Left kidney (tissue), 8 donors: ENCODE measurements at places on chromosomes 5 and 9. TPM values are rescaled to one million over a fixed set of nuclear protein-coding genes. Genes with fewer than 3 reads are reported as not detected.

Gene MOB3B
- 27.3 TPM for polyA plus RNA-seq

Gene SLC36A1
- polyA plus RNA-seq = 11.2 TPM

Gene IFNE
- polyA plus RNA-seq = 0.15 TPM

Gene FBP1
- polyA plus RNA-seq = 66.0 TPM

DNA sequence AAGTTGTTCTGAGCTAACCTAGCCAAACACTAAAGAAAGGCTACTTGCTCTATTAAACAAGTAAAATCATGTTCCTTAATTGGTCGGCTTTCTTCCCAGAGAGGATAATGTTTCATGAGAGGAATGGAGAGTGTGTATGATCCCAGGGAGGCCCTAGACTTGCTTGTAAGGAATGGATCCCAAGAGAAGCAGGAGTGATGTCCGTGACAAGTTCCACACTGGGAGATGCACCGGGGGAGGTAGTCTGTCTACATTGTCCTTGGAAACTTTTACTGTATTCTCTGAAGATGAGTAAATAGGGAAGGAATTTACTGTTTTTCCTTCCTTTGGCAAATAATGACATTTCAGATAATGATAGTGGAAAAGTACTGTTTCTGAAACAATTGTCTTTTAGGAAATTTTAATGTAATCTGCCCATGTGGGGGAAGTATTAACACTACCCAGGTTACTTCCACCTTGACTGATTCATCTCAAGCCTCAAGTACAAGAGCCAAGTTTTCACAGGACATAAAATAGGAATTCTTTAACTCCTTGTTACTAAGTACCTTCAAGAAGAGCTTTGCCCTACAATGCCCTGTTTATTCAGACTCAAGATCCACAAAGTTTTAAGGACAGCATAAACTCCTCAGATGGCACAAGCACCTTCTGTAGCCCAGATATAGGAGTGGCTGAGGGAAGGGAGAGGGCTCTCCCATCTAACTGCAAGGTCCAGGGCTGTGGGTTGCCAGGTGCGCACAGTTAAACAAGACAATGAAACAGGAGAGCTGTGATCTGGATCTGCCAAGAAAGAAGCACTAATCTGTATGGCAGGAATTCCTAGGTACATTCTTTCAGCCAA is 152.1 kb downstream of the GNA14 start:
- no peak for DNase-seq

- no peak for DNase-seq
Observed at GRCh38 chr9:3971391-3972082, 328.3 kb downstream of the GLIS3 start.

DNA sequence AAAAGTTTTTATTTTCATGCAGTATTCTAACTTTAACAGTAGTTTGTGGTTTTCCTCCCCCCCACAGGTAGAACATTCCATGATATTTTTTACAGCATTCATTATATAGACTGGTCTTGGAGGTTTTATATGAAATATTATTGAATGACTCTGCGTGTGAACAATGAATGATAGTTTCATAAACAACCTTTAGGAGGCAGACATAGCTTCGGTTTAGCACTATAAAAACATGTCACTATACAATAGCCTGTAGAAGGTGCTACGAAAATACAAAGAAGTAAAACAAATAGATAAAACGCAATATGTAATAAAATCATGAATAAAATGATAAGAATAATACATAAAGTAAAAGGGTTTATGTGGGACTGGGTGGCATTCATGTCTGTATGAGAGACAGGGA is 8.5 kb downstream of the KLF4 start:
- no peak for DNase-seq

Gene DBH
- polyA plus RNA-seq = 0.90 TPM

Gene STC2
- polyA plus RNA-seq = 1.8 TPM

Gene FGFR4
- 66.8 TPM for polyA plus RNA-seq
